ENCODE measurements at places on chromosomes 2 and 18.

GRCh38 chr2:239927424-239927981 is 97.6 kb downstream of the NDUFA10 start:
- DNase-seq = no peak

- DNase-seq = no peak
These were observed 268.0 kb downstream of the GPD2 start for GRCh38 chr2:156704132-156704531.

DNA sequence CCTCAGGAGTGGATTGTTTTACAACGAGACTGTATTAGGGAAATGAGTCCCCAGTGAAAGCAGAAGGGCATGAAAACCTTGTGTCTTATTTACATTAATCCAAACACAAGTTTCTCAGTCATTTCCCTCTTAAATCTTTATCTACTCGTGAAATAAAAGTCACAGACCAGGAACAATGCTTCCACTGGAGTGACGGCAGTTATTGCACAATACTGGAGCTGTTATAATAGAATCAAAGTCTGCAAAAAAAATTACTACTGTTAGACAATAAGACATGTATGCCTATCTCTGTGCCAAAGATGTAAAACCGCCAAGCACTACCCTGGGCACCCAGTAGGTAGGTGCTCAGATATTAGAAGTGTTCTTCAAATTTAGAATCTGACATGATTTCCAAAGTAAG is 375.5 kb downstream of the ZNF521 start:
- no peak for DNase-seq

DNA sequence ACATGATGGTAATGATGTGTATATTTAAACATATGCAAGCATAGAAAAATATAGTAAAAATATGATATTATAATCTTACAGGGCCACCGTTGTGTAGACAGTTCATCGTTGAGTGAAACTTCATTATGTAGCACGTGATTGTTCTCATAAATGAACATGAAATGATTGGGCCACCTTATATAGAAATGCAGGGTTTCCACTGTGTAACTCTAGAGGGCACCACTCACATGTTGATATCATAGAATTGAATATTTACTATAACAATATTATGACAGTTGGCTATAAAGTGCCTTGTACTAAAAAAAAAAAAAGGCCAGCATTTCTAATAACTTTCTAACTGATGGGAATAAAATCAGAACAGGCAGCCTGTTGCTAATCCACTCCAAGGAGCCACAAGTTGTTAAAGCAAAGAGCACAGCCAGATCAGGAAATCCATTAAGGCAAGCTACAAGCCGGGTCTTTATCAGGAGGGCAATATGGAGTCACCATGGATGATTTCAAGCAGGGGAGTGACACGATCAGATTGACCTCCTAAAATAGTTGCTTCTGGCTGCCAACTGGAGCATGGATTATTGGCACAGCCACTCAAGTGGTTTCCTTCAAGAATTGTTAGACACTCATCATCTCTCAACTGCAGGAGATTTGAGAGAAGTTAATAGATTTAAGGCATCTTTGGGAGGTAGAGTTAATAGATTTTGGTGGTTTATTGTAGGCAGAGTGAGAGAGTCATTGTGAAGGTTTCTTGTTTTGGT is 16.7 kb downstream of the IL1F10 start:
- no peak for DNase-seq

DNA sequence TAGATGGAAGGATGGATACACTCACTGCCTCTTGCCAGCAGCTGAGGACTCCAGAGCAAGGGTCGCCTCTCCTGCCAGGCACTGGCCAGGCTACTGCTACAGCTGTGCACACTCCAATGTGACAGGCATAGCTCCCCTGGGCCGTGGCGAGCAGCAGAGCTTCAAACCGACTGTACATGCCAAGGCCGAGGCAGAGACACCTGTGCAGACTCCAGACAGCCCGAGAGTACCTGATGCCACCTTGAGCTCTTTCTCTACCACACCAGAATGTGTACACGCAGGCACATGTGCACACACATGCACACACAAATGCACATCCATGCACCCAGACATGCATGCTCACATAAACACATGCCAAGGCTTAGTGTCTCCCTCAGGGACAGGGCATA is 508.3 kb upstream of the MYT1L start:
- DNase-seq = no peak

GRCh38 chr18:33839452-33840211 is 261.6 kb downstream of the ASXL3 start:
- DNase-seq = no peak

- no peak for DNase-seq
These were observed 298.8 kb upstream of the FANCL start for GRCh38 chr2:58539973-58540372.

- no peak for DNase-seq
These were observed 23.7 kb downstream of the NCAPH start for GRCh38 chr2:96359310-96359709.

DNA sequence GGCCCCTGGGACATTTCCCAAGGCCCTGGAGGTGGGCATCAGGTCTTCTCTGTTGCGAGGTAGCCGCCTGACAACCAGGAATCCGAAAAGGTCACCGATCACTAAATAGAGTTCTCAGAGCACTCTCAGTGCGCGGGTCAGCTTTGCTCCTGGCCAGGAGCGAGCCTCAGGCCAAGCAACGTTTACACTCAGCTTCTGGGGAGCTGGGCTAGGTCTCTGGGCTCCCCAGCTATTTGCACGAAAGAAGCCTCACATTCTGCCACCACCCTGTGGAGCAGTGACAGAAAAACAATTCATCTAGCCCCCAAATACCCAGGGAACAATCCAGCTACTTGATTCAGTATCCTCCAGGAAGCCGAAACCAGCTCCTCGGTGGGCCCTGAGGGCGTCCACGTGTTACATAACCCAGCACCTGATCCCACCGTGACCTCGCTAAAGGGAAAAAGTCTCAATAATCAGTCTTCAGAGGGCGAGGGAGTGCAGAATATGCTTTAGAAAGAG is 3.3 kb downstream of the SH3BP4 start:
- DNase-seq = no peak

- DNase-seq = peak; percentile 18
These were observed 69.2 kb downstream of the TRIP12 start for GRCh38 chr2:229852565-229852964.

DNA sequence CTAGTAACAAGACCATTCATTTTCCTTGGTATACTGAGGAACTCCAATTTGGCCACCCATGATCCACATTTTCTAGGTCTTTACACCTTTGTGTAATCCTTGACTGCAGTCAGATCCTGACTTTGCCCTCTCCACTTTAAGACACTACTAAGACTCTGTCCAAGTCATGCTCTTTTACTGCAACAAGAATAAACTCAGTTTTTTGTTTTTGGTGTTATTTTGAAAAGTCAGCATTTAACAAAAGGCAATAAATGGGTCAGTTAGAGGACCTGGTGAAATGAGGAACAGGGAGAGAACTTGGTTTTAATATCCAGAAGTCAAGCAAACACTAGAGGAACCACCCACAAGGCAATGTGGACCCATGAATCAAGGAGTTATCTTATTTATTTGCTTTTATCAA is 252.2 kb upstream of the RBBP8 start:
- no peak for DNase-seq

DNA sequence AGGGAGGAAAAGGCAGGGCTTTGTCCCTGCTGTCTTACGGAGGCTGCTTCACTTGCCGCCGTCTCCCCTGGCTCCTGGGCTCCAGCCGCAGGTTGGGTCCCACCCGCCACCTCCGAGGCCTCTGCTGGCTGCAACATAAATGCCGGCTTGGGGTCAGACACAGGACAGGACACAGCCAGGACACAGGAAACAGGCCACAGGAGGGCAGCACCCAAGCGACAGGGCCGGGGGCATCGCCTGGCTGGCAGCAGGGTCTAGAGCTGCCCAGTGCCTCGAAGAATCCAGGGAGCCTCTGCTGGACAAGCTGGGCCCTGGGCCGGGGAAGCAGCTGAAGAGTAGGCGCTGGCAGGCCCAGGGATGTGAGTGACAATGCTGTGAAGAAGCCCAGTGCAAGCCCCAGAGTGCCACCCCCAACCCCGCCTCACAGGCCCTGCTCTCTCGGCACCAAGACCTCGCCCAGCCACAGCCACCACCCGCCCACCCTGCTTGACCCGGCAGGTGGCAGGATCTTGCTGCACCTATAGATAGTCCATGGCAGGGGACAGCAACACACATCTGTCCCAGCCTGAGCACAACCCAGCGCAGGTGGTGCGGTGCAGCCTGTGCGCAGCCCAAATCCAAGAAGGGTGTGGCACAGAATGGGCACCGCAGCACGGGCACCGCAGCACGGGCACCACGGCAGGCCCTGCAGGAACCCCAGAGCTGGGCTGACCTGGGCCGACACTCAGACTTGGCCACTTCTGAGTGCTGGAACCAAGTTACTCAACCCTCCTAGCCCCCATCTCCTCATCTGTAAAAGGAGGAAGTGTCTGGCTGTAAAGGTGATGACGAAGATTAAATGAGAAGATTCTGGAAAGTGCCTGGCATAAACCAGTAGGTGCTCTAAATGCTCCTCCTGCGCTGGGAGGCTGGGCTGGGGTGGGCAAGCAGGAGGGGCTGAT is 55.6 kb downstream of the BIN1 start:
- DNase-seq = no peak

GRCh38 chr2:99067871-99068625 is 73.5 kb upstream of the C2orf15 start:
- DNase-seq = no peak

DNA sequence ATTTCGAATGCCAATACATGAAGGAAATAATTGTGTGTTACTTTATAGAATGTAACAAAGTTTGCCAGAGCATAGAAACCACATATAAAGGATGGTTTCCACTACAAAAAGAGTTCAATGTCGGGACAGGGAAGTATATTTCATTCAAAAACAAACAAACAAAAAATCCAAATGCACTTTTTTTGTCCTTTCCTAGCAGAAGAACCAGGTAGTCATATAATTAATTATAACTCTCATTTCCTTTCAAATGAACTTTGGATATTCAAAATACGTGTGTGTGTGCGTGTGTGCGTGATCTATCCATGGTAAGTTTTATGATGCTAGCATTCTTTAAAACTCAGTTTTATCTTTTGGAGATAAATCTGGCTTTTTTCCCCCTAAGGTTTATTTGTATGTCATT is 8.3 kb downstream of the FN1 start:
- DNase-seq = no peak

- DNase-seq = no peak
These were observed 20.2 kb downstream of the PSTPIP2 start for GRCh38 chr18:46051731-46052461.
